ENCODE measurements at places on chromosomes 2 and 18. TPM values are rescaled to one million over a fixed set of nuclear protein-coding genes. Genes with fewer than 3 reads are reported as not detected.

GRCh38 chr2:112644155-112644932 is 1.4 kb upstream of the SLC20A1 start:
- no peak for DNase-seq

GRCh38 chr2:215736653-215737290 is 276.6 kb downstream of the MREG start:
- DNase-seq = no peak

Gene POMC
- 29.9 TPM for total RNA-seq

- DNase-seq = no peak
Measured at GRCh38 chr2:15890124-15890754, 50.1 kb upstream of the MYCN start.

- no peak for DNase-seq
Measured at GRCh38 chr18:42048158-42048557, 93.1 kb downstream of the PIK3C3 start.
